ENCODE measurements at places on chromosomes 4 and X. TPM values are rescaled to one million over a fixed set of nuclear protein-coding genes. Genes with fewer than 3 reads are reported as not detected.
A peak's percentile ranks its signal among the peaks of the same experiment; 100 is the strongest.

DNA sequence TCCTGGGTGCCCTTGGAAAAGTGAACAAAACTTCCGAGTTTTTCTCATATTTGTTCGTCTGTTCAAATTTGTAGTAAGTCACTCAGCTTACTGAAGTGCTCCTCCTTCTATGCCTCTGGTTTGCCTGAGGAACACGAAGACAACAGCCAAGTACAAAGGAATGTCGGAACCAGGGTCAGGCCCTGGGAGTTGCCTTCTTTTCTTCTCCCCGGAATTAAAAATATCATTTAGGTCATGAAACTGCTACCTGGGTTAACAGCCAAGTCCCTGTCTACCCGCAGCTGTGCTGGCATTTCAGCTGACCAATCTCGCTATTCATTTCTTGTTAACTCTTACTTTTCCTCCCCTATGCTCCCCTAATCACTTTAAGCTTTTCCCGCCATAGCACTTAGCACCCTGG, 137.6 kb upstream of the TEX13D start:
- no peak for DNase-seq

- no peak for DNase-seq
Observed at GRCh38 chrX:110944751-110945675, 149.4 kb upstream of the CHRDL1 start.

GRCh38 chr4:23730998-23731397, 158.8 kb downstream of the PPARGC1A start:
- DNase-seq: no peak

GRCh38 chr4:24745172-24745895, 50.0 kb upstream of the SOD3 start:
- DNase-seq: no peak

GRCh38 chr4:186666252-186666651, 57.4 kb downstream of the FAT1 start:
- peak; percentile 47 for DNase-seq

DNA sequence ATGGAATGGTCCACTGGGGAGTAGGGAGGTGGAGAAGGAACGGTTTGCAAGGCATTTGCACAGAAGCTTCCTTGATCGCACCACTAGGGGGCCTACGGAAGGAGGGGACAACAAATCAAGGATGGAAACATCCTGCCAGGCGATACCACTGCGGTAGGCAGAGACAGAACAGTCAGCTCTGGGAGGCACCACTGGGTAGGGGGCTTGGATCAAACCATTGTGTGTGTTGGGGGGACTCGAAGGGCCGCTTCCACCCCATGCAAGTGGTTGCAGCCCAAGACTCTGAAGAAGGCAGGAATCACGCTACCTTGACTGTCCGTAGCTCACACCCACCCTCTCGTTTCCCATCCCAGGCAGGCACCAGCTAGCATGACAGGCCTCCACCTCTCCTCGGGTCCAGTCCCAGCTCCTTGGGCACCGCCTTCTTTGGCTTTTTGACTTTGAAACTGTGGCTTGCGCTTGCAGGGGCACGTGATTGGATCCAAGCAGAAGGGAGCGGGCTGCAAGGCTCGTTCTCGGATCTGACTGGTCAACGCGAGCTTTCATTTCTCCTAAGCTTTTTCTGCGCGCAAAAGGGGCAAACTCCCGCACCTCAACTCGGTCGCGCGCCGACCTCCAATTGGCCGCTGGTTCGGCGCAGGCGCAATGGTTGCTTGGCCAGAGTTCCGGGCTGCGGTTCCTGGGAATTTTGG, 28.4 kb downstream of the GAGE1 start:
- no peak for DNase-seq

GRCh38 chrX:100265179-100265578, 144.9 kb downstream of the PCDH19 start:
- no peak for DNase-seq

DNA sequence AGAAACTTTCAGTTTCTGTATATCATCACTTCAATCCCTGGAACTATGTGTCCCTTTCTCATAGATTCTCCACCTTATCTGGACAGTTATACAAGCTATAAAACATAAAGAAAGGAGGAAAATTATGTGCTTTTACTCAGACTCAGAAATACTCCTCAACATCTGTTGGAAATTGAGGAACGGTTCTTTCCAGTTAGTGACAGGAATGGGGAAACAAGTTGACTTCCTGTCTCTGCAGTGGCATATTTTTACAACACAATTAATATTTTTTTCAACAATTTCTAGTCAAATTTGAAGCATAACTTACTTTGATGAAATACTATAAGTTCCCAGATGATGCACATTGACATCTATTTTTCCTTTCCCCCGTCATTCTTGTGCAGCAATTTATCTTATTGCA, 27.9 kb downstream of the ABHD18 start:
- no peak for DNase-seq

DNA sequence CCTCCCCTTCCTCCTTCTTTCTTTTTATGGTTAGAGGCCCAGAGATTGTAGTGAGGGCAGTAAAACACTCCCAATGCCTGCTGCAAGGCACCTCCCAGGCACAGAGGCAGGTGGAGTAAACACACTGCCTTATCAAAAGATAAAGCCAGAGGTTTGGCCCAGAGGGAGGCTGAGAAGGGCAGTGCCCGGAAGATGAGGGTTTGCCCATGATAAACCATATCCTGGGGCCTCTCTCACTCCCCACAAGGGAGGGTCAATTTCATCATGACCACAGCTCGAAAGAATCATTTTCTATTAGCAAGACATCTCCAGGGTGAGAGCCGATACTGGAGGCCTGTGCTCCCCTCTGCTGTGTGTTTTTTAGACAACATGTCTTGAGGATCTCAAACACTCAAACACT, 98.5 kb upstream of the FAM9C start:
- no peak for DNase-seq

DNA sequence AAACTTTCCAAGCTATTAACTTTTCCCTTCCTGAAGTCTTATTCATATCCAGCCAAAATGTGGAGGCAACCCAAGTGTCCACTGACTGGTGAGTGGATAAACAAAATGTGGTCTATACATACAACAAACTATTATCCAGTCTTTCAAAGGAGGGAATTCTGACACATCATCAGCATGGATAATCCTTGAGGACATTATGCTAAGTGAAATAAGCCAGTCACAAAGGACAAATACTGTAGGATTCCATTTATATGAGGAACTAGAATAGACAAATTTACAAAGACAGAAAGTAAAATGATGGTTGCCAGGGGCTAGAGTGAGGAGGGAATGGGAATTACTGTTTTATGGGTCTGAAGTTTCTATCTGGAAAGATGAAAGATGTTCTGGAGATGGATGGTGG, 178.7 kb upstream of the PITX2 start:
- DNase-seq: no peak

DNA sequence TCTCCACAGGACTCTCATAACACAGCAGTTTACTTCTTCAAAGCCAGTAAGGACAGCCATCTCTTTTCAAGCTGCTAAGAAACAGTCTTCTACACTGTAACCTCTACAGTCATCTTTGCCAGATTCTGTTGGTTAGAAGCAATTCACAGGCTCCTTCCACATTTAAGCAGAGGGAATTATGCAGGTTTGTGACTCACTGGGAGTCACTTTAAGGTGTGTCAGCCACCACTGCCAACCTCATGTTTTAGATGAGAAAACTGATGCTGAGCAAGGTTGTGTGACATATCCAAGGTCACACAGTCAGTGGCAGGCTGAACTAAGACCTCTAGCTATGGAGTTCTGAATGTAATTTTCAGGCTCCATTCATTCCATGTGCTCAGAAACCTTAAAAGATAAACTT, 143.5 kb downstream of the QDPR start:
- no peak for DNase-seq

DNA sequence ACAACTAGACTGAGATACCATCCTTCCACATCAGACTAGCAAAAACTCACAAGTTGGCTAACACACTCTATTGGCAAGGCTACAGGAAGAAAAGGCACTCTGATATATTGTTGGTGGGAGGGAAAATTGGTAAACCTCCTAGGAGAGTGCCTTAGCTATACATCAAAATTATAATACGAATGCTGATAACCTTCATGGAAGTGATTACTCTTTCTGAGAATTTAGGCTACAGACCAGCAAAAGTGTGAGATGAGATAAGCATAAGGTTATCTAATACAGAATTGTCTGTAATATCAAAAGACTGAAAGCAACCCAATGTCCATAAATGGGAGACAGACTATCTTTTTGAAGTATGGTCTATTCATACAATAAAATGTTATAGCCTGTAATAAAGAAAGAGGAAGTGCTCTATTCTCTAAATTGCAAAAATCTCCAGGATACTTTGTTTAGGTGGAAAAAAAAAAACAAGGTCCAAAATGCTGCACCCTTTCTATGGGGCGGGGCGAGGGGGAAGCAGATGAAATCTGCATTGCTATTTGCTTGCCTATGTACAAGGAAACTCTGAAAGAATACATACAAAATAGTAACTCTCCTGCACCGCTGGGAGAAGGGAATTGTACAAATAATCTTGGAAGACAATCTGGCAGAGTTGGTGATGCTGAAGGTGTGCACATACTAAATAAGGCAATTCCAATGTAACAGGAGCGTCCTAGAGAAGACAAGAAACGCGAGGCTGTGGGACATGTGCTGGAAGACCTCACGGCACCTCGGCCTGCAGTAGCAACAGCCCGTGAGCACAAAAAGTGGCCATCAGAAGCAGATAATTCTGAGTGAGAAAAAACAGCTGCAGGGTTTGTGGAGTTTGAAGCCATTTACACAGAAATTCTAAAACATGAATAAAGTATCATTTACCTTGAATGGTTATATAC, 109.7 kb downstream of the AFAP1 start:
- no peak for DNase-seq

GRCh38 chrX:133726211-133726630, 259.2 kb downstream of the GPC3 start:
- DNase-seq: peak; percentile 5

- DNase-seq: no peak
Observed at GRCh38 chr4:118114720-118115119, 80.4 kb downstream of the NDST3 start.

- DNase-seq: no peak
Observed at GRCh38 chrX:18075603-18076002, 145.1 kb downstream of the BEND2 start.

DNA sequence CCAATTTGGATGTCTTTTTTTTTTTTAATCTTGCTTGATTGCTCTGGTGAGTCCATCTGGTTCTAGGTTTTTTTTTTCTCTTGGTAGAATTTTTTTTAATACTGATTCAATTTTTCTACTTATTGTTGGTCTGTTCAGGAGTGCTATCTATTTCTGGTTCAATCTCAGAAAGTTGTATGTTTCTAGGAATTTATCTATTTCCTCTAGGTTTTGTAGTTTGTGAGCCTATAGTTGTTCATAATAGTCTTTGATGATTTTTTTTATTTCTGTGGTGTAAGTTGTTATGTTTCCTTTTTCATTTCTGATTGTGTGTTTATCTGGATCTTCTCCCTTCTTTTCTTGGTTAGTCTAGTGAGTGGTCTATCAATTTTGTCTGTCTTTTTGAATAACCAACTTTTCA, 129.6 kb downstream of the FAM13A start:
- DNase-seq: no peak

DNA sequence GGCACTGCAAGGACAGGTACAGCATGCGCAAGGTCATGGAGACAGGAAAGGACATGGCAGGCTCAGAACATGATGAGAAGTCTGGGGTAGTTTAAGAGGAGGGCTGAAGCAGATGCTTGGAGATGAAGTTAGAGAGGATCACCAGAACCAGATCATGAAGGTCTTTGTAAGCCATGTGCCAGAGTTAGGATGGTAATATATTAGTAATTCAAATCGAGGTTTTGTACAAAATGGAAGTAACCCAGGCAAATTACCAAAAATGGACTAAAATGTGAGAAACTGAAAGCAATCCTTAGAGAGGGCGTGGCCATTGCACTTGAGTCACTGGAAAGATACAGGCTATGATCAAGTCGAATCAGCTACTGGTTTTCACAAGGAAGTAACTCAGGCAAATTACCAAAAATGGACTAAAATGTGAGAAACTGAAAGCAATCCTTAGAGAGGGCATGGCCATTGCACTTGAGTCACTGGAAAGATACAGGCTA, 13.5 kb downstream of the RXFP1 start:
- peak; percentile 56 for DNase-seq

GRCh38 chr4:184506527-184507121, 32.3 kb upstream of the IRF2 start:
- DNase-seq: no peak

GRCh38 chr4:160347197-160347596, 1244.3 kb downstream of the RAPGEF2 start:
- DNase-seq: no peak

GRCh38 chr4:8850830-8851188, 20.8 kb downstream of the HMX1 start:
- DNase-seq: no peak

- no peak for DNase-seq
Observed at GRCh38 chrX:134764202-134764785, 106.0 kb upstream of the PLAC1 start.

DNA sequence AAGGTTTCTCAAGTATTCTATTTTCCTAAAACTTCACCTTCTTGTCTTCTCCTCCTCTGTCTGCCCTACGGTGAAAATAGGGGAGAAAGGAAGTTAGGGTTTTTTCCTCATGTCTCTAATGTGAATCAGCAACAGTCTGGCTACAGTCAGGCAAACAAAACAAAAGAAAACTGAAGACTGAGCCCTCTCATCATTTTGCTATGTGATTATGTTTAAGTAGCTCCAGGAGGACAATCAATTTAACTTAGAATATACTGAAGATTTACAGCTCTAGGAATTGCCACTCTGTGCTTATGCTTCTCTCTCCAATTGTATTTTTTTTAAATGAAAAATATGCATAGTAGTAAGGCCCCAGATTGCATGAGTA, 316.2 kb downstream of the GPAT3 start:
- DNase-seq: peak; percentile 56

DNA sequence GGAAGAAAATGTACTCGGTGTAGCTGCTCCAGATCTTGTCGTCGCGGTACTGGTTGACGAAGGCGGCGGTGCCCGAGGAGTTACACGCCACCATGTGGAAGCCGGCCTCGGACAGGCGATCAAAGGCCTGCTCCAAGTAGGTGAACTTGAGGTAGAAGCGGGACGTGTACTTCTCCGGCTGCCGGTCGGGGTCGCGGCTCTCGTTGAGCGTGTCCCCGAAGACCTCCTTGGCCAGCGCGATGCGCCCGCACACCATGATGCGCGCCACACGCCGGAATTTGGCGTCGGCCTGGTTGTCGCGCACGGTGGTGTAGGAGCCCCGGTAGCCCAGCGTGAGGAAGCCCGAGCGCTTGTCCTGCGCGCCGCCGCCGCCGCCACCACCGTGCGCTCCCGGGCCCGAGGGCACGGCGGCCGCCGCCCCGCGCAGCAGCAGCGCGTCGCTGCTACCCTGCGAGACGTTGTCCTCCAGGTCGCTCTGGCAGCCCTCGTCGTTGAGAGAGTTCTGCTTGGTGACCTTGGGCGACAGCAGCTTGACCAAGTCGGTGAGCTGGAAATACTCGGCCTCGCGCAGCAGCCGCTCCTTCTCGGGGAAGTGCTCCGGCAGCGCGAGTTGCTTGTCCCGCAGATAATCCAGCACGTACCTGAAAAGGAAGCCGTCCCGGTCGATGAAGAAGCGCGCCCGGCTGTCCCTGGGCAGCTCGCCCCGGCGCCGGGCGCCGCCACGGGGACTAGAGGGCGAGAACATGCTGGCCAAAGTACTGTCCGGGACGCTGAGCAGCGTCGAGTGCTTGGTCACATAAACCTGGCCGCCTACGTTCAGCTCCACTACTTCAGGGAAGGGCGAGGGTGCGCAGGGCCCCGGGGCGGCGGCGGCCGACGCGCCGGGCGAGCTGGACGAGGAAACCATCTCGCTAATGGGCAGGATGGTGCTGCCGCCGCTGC, 775 bp downstream of the KCTD8 start:
- DNase-seq: no peak

- peak; percentile 67 for DNase-seq
Observed at GRCh38 chrX:134670134-134670924, 12.1 kb upstream of the PLAC1 start.

PPARGC1A gene
- 3.3 TPM for total RNA-seq

PNMA5 gene
- total RNA-seq: not detected

RNF150 gene
- total RNA-seq: 3.2 TPM

MAGEB5 gene
- not detected for total RNA-seq

PLAC1 gene
- total RNA-seq: not detected

MAGEA2 gene
- total RNA-seq: not detected
